ENCODE measurements at places on chromosomes 3 and 15.

- no peak for DNase-seq
Measured at GRCh38 chr3:154548341-154548740, 118.4 kb upstream of the GPR149 start.

GRCh38 chr3:183984749-183985729 is 32.6 kb downstream of the ABCC5 start:
- no peak for DNase-seq

DNA sequence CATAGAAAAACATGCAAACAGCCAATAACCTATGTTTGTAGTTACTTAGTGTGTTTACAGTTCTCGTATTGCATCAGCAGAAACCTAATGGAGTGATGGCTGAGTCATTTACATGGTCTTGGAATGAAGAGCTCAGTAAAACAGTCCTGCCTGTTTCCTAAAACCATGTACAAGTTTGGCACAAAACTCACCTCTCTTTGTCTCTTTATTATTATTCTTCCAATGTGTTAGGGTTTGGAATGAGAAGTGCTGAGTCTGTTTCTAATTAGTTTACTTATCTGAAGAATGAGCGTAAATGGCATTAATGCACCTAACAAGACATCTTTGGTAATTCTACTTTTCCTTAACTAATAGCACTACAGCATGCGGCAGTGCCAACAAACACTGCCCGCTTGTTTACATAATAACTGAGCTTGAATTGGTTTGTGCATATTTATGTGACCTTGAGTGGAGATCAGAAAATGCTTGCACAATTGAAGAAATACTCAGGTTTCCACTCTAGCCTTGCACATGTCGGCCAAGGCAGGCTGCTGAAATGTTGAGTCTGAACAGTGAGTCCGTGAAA is 385.4 kb upstream of the SEMA6D start:
- no peak for DNase-seq

DNA sequence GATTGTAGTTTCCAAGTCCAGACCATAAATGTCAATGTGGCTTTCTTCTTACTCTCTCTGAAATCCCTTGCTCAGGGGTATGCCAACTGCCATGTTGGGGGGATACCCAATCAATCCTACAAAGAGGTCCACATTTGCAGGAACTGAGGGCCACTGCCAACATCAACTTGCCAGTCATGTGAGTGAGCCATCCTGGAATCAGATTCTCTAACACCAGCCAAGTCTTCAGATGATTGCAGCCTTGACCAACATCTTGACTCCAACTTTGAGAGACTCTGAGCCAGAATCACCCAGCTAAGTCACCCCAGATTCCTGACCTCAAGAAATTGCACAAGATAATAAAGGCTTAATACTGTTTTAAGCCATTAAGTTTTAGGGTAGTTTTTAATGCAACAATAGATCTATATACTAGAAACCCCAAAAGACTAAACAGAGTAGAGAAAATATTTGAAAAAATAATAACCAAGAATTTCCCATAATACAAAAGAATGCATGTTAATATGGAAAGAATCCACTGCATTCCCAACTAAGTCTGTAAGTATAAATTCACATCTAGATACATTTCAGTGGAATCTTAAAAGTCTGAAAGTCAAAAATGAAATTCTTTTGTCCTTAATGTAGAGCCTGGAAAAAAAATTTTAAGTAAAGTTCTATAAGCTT is 22.4 kb downstream of the ISG20 start:
- no peak for DNase-seq

- no peak for DNase-seq
Measured at GRCh38 chr15:51085764-51086163, 8.9 kb downstream of the TNFAIP8L3 start.

- no peak for DNase-seq
Measured at GRCh38 chr3:55870594-55870993, 383.5 kb upstream of the WNT5A start.

- DNase-seq, result no peak
Measured at GRCh38 chr15:99210334-99210733, 39.0 kb downstream of the TTC23 start.

- DNase-seq, result no peak
Measured at GRCh38 chr3:188139466-188139865, 14.5 kb upstream of the LPP start.

DNA sequence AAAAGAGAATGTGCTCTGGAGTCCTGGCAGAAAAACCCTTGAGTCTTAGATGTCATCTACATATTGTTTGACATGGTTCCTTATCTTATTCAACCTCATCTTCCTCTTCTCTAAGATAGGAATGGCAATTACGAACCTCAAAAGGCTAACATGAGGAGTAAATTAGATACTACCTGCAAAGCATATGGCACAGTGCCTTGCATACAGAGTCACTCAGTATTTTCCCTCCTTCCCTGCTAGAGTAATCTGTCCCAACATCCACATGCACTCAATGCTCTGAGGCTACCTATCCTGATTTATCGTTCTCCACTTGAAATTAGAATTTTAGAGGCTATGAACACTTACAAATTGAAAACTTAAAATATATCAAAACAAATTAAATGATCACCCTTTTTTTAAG is 386.7 kb downstream of the RSL24D1 start:
- DNase-seq, result no peak
